ENCODE measurements at places on chromosomes 3 and 15.
A peak's percentile ranks its signal among the peaks of the same experiment; 100 is the strongest.

DNA sequence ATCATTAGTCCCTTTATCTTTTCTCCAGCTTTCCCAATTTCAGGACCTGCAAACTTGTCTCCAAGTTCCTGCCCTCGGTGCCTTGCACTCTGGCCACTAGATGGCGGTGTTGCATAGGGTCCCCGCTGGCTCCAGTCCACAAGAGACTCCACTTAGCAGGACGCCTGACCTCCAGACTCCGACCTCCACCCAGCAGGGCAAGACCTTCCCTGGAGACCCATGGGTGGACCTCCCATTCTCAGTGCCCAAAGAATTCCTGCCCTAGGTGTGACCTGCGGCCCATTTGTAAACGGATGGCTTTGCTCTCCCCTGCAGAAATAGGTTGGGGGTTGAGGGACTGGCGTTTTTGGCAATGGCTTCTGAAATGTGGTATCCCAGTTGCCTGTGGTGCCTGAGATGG lies 82.6 kb downstream of the LSM3 start:
- DNase-seq: peak; percentile 51

DNA sequence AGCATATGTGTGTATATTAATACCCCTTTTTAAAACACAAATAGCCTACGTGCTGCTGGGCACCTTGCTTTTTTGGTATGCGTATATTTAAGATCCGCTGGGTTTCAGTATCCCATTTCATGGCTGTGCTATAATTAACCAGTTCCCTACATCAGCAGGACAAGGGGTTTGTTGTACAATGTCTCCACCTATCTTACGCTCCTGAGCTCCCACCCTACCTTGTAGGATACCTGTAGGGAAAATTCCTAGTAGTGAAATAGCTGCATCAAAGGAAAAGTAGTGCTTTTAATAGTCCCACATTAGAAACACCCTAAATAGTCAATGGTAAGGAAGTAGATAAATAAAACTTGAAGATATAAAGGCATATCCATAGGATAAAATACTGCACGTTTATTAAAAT lies 1.4 kb downstream of the MAP6D1 start:
- no peak for DNase-seq

GRCh38 chr3:50592568-50592967 lies 19.0 kb downstream of the CISH start:
- no peak for DNase-seq

- no peak for DNase-seq
These were observed 139.5 kb downstream of the MAGI1 start for GRCh38 chr3:65899226-65899625.

DNA sequence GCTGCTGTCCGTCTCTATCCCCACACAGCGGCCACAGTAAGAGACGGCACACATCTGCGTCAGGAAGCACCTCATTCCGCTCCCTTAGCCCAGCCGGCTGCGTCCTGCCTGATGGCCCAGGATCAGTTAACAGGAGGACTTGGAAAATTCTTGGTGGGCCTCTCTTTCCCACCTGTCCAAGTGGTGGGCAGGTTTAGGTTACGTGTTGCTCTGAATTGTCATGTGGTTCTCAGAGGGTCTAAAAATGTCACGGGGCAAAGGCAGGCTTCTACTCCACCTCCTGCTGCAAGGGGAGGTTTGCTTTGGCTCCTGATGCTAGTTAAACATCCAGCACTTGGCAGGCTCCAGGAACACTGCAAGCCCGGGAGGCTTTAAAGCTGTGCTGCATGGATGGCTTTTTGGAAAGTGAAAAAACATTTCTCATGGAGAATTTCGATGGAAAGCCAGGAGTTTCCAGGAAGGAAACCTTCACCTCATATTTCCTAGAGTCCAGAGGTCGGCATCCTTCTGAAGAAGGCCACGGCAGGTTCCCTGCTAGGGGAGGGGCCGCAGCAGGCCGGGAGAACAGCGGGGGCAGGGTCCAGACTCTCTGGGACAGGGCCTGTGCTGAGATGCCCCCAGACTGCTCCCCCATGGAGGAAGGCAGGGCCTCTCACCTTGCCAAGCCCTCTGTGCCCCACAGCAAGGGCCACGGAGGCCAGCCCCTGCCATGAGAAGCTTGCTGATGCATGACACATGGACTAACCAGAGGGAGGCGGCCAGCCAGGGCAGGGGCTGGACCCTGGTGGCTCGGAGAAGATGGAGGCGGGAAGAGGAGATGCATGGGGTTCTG lies 10.8 kb downstream of the CTSH start:
- DNase-seq: no peak

GRCh38 chr15:88752951-88753350 lies 50.3 kb upstream of the ACAN start:
- DNase-seq: no peak

- no peak for DNase-seq
These were observed 13.0 kb upstream of the CSK start for GRCh38 chr15:74768771-74769342.

DNA sequence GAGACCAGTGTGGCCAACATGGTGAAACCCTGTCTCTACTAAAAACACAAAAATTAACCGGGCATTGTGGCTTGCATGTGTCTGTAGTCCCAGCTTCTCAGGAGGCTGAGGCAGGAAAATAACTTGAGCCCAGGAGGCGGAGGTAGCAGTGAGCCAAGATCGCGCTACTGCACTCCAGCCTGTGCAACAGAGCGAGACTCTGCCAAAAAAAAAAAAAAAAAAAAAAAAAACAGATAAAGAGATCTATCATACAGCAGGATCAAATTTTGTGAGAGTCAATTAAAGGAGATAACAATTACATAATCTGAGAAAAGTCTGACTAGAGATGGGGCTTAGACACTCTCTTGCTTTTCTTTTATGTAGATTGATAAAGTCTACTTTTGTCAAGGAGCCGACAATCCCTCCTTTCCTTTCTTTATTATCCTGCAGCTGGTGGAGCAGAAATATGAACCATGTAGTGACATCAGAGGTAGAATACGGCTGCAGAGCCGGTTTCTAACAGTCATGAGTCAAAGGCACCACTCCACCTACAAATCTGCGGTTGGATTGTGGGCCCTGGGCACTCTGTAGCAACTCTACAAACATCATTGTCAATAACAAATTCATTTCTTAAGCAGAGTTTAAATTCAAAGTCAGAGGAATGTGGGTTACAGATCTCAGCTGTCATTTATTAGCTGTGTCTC lies 9.0 kb downstream of the C2CD4A start:
- no peak for DNase-seq
